ENCODE measurements at places on chromosomes 4 and X.

GRCh38 chr4:123749383-123749782 is 352.8 kb downstream of the SPRY1 start:
- DNase-seq, result no peak

DNA sequence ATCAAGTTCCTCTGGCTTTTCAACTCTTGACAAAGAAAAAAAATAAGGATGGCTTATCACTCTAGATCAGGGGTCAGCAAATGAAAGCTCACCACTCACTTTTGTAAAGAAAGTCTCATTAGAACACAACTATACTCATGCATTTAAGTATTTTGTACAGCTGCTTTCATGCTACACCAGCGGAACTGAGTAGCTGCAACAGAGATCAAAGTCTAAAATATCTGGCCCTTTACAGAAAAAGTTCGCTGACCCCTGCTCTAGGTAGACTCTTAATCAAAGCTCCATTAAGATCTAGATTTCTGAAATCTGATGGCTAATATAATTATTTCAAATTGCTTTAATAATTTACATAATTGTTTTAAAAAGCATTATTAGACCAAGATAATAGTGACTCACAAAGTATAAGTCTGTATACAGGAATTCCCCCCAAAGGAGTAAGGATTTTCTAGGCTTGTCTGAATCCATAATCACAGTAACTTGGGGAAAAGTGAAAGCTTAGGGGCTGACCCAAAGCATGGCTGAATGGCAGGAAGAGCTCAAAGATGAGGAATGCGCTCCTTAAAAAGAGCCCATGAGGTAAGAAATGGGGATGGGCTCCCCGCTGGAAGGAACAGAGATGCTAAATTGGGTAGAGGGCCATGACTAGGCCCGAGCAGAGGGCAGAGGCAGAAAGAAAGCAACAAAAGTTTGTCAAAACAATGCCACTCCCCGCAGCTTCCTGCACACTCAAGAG is 140.3 kb downstream of the SH3KBP1 start:
- DNase-seq, result no peak

DNA sequence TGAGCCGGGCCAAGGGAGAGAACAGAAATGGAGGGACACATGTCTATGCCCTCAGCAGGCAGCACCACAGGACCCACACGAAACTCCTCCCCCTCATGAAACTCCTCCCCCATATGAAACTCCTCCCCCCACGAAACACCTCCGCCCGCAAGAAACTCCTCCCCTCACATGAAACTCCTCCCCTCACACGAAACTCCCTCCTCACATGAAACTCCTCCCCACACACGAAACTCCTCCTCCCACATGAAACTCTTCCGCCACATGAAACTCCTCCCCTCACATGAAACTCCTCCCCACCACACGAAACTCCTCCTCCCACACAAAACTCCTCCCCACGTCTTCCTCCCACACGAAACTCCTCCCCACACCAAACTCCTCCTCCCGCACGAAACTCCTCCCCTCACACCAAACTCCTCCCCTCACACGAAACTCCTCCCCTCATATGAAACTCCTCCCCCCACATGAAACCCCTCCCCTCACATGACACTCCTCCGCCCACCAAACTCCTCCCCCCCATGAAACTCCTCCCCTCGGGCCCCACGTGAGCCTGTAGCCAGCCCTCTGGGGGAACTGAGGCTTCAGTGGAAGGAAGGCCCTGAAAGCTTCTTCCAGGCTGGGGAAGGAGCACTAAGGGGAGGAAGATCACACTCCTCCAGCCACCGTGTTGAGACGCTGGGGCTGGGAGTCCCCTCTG is 15.2 kb downstream of the ADRA2C start:
- DNase-seq, result peak; percentile 8

DNA sequence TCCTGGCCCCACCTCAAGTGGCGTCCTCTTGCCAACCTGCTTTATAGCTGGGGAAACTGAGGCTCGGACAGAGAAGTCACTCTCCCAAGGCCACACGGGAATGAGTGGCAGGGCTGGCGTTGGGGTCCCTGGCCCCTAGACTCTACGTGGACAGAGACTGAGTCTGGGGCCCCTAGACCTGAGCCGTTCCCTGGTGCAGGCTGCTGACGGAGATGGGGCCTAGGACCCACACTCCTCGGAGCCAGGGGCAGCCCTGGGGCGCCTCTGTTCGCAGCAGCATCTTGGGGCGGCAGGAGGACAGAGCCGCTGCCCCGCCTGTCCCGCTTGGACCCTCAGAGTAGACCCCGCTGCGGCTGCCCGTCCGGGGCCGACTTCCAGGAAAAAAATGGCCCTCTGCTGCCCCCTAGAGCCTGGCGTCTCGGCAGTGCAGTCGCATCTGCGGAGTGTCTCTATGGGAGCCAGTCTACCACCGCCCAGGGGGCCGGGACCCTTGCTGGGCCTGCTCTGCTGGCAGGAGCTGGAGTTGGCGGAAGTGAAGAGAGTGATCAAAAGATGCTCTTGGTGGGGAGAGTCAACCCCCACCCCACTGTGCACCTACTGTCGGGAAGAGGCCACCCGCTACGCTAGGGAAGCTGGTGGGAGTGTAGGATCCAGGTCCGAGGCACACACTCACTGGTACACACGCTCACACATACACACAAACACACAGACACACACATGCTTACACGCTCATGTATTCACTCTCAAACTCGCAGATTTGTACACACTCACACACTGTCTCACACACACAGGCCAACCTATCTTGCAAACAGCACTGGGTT is 220.1 kb downstream of the AFAP1 start:
- DNase-seq, result peak; percentile 80

DNA sequence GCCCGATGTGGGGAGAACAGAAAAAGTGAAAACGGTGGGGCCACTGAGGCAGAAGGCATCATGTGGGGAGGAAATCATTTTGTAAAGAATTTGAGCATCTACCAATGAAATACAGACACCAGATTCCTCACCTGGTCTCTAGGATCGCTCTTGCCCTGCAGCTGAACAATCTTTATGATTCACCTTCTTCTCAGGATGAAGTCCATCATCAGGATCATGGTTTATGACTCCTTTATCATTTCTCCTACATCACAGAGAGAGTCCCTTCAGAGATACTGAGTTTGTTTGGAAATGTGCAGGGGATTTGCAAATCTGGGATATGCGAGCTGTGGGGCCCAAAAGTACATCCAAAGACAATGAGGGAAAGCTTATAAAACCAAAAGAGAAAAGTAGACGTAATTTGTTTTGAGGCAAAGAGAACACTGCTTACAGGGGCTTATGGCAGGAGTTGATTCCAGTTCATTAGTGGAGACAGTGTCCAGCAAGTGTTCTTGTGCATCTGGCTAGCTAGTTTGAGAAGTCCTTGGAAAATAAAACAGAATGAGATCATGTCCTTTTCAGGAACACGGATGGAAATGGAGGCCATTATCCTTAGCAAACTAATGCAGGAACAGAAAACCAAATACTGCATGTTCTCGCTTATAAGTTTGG is 15.3 kb upstream of the ANXA5 start:
- DNase-seq, result no peak

DNA sequence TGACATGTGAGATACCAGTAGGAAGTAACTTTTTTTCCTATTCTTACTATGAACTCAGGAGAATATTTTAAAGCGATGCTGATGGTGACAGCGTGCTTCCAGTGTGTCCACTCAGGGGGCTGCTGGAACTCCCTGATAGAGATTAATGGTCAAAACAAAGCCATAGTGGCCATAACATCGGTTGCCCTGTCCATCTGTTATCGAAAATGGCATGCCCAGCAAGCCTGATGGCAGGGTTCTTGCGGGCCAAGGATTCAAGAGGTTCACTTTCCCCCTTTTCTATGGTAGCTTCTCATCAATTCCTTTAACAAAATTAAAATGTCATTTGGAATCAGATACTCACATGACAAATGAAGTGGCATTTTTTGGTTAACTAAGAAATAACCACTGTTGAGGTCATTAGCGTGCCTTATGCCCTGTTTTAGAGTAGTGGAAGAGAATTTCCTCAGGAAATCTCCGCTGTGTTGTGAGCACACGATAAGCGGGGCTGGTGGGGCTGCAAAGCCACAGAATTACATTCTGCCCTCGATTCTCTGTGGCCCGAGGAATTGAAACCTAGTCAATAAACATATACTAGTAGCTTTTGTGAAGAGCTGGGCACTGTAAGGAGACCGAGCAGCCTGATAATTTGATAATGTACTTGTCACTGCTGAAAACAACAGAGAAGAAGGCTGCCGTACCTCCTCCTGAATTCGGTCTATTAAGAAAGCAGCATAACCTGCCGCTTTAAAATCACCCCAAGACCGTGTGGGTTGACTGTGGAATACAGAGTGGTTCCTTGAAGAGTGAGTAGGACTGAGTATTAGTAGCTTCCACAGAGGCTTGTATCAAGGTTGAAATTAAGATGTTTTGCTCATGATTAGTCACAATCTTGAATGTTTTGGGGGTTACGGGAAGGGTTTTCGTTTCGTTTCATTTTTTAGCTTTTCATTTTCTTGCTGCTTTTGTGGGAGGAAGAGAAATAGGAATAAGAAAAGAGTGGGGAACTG is 46.7 kb downstream of the PTCHD1 start:
- no peak for DNase-seq

GRCh38 chr4:11286533-11286932 is 142.2 kb downstream of the HS3ST1 start:
- DNase-seq, result no peak

DNA sequence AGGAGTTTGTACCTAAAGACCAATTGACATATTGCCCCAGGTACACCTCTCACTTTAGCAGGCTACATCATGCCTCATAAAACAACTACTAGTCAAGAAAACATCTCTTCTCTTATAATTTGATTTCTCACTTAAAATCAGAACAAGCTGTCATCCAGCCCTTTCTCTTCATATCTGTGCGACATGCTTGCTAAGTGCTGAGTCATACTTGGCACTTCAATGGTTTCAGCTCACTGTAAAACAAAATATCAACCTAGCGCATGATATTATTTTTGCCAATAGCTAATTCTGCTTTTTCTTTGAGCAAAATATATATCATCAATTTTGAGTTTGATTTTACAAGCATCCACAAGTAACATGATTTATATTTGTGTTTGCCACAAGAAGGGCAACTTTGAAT is 27.9 kb upstream of the FUNDC1 start:
- DNase-seq, result no peak

DNA sequence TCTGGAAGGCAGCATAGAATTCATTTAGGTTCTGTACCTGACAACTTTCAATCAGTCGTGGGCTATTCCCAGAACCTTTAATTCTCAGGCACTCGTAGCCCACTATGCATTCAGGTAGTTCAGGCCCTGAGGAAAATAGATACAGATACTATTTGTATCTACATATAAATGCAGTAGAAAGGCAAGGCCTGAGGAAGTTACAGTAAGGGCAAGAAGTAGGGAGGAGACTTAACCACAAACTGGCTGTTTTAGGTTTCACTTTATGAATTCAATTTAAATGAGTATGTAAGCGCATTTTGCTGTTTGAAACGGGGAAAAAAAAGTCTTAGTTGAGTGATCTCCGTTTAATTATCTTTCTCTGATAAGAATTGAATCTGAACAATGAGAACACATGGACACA is 529.4 kb upstream of the ATOH1 start:
- no peak for DNase-seq

- no peak for DNase-seq
Measured at GRCh38 chrX:154049209-154050112, 29.8 kb upstream of the IRAK1 start.

- no peak for DNase-seq
Measured at GRCh38 chr4:78818530-78819079, 42.5 kb downstream of the BMP2K start.

- no peak for DNase-seq
Measured at GRCh38 chr4:85701861-85702321, 226.9 kb downstream of the ARHGAP24 start.

DNA sequence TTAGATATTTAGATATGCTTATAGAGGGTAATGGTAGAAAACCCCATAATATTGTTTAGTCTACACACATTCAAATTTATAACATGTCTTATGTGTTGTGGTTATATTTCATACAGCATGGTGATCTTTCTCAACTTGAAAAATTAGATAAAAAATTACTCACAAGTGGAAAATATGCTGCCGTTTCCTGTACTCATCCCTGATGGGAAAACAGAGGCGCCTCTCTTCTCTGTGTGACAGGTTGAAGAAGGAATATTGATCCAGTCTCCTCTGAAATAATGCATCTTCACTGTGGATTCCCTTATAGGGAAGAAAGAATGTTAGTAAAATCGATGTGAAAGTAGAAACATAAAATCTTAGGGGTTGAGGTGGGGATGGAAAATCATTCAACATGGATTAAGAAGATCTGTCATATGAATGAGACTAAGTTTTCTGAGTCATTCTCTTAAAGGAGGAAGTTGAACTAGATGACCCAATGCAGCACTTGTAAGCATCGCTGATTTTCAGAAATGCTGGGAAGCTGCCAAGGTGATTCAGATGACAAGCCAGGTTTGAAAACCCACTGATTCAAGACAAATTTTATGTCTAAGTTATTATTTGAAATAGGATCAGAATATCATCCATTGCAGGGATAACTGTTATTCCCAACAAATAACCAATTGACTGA is 70.7 kb downstream of the ANKRD50 start:
- no peak for DNase-seq

DNA sequence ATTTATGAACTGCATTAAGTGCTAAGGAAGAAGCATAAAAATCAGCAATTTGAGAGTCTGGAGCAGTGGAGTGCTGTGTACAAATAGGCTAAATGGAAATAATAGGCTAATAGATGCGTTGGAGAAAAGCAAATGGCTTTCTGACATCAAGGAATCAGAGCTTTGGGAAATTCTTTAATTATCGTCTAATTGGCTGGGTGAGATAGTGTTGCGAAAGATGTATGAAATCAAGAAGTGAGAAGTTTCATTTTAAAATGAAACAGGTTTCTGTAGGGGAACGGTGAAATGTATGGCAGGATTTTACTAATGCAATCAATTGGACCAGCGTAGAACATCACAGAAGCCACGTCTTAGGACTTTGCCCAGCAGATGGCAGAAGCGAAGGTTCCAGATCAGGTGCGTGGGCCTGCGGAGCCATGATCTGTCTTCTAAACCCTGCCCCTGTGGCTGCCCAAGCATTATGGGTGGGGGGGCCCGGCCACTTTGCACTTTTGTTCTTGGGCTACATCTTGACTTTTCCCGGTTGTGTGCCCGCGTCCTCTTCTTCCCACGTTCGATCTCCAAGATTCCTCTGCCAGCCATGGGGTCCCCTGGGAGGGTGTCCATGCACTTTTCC is 118.5 kb upstream of the SHISA3 start:
- DNase-seq, result no peak

GRCh38 chrX:65677954-65678469 is 10.6 kb downstream of the MSN start:
- DNase-seq, result no peak

Measured in stimulated activated CD4-positive, alpha-beta T cell treated with anti-CD3 and anti-CD28 coated beads, Interleukin-15, amount 100 ng/mL, for 24 hours (primary cell).